ENCODE measurements at places on chromosomes 5 and 9. TPM values are rescaled to one million over a fixed set of nuclear protein-coding genes. Genes with fewer than 3 reads are reported as not detected.

- no peaks in the 10 kb centered on the region for H3K36me3 ChIP-seq
- no peaks in the 10 kb centered on the region for H3K27me3 ChIP-seq
- no peak for DNase-seq
- H3K4me3 ChIP-seq, result no peak overlapping the region
- H3K27ac ChIP-seq, result no peak overlapping the region
These were observed 164.5 kb upstream of the PHYKPL start for GRCh38 chr5:178396796-178397720.

The ARID3C gene
- not detected for total RNA-seq

The ABO gene
- total RNA-seq, result 48.8 TPM

The LCN1 gene
- not detected for total RNA-seq

DNA sequence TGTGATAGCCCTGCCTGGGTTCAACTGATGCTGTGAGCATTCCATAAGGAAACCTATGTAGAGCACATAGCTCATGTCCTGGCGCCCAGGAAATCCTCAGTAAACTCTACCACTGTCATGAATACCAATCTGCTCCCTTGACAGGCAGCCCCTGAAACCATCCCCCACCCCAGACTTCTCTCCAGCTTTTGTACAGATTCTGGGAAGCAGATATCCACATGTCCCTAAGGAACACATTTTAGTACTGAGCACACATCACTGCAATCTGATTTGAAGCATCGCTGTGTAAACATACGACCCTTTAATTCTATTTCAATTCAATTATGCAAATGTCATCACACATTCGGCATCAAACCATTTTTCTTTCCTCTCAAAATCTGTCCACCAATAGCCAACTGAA, 89.5 kb upstream of the FSTL4 start:
- H3K36me3 ChIP-seq, result no peaks in the 10 kb centered on the region
- H3K27ac ChIP-seq, result no peak overlapping the region
- DNase-seq, result no peak
- H3K4me1 ChIP-seq, result no peaks in the 10 kb centered on the region

- H3K4me1 ChIP-seq, result peaks cover 35% of the 10 kb centered on the region
- no peaks in the 10 kb centered on the region for H3K36me3 ChIP-seq
- no peak overlapping the region for H3K4me3 ChIP-seq
These were observed 67.0 kb downstream of the ZNF366 start for GRCh38 chr5:72440207-72440638.

GRCh38 chr9:122202111-122202510, 26.6 kb downstream of the LHX6 start:
- no peaks in the 10 kb centered on the region for H3K36me3 ChIP-seq
- no peak for DNase-seq
- H3K27me3 ChIP-seq, result no peaks in the 10 kb centered on the region
- H3K27ac ChIP-seq, result no peak overlapping the region
- H3K4me3 ChIP-seq, result no peak overlapping the region
- no peaks in the 10 kb centered on the region for H3K4me1 ChIP-seq

DNA sequence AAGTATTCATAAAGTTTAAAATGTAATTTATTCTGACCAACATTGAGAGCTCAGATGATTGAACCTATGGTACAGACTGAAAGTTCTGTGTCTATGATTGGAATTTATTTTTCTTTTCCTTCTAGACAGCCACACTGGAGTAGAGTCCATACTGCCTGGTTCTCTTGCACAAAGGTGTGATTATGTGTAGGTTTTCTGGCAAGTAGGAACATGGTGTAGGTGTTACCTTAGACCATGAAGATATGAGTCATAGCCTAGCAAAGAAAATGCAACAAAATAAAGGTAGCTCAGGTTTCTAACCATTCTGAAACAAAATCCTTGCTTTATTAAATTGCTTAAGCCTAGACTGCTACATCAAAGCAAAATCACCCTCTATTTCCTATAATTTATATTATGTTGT, 143.4 kb downstream of the CDH12 start:
- H3K4me3 ChIP-seq, result no peak overlapping the region
- no peaks in the 10 kb centered on the region for H3K4me1 ChIP-seq
- DNase-seq, result no peak
- H3K27ac ChIP-seq, result no peak overlapping the region

DNA sequence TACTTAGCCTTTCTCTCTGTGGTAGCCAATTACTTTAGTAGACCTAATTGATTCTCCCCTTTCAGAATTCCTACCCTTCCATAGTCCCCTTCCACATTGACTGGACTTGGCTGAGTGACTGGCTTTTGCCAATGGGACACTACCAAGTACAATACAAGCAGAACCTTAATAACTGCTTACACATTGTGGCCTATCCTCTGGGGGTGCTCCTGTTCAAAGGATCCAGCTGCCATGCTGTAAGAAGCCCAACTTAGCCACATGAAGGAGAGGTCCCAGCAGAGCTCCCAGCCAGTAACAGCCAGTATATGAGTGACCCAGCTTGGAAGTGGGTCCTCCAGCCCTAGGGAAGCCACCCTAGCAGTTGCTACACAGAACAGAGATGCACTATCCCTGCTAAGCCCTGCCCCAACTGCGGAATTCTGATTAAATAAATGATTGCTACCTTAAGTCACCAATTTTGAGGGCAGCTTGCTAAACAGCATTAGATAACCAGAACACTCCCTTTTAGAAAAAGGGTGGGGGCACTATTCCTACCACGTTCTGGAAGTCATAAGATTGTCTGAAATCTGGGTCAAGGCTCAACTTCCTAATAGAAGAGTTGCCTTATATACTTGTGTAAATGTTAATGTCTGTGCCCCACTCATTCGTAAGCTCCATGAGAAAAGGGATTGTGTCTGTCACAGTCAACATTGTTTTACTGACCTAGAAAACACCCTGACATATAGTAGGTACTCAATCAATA, 11.1 kb upstream of the APTX start:
- no peak for DNase-seq
- no peak overlapping the region for H3K4me3 ChIP-seq
- no peaks in the 10 kb centered on the region for H3K27me3 ChIP-seq
- H3K36me3 ChIP-seq, result peaks cover 6% of the 10 kb centered on the region
- no peak overlapping the region for H3K27ac ChIP-seq
- H3K4me1 ChIP-seq, result no peaks in the 10 kb centered on the region

The PRDM9 gene
- total RNA-seq, result not detected

DNA sequence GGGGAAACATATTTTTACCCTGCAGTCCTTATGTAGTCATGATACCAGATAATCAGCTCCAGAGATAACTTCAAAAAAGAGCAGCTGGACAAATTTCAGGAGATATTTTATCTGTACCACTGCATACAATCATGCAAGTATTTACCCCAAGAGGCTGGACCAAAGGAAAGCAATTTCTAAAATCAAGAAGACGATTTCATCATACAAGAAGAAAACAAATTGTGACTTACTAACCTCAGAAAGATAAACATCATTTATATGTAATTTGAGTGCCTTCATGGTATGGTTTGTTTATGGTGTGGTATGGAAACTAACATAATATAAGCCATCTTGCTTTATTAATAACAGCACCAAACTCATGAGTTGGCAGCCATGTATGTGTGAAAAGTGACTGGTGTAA, 603.6 kb downstream of the PSAT1 start:
- H3K4me1 ChIP-seq, result no peaks in the 10 kb centered on the region
- no peak overlapping the region for H3K4me3 ChIP-seq
- DNase-seq, result no peak
- H3K36me3 ChIP-seq, result no peaks in the 10 kb centered on the region

GRCh38 chr5:66246608-66247007, 102.5 kb downstream of the SREK1 start:
- DNase-seq, result no peak
- H3K27me3 ChIP-seq, result no peaks in the 10 kb centered on the region
- H3K4me3 ChIP-seq, result no peak overlapping the region
- H3K36me3 ChIP-seq, result no peaks in the 10 kb centered on the region

- H3K4me3 ChIP-seq, result no peak overlapping the region
- no peak for DNase-seq
These were observed 45.3 kb upstream of the ACTBL2 start for GRCh38 chr5:57527870-57528269.

DNA sequence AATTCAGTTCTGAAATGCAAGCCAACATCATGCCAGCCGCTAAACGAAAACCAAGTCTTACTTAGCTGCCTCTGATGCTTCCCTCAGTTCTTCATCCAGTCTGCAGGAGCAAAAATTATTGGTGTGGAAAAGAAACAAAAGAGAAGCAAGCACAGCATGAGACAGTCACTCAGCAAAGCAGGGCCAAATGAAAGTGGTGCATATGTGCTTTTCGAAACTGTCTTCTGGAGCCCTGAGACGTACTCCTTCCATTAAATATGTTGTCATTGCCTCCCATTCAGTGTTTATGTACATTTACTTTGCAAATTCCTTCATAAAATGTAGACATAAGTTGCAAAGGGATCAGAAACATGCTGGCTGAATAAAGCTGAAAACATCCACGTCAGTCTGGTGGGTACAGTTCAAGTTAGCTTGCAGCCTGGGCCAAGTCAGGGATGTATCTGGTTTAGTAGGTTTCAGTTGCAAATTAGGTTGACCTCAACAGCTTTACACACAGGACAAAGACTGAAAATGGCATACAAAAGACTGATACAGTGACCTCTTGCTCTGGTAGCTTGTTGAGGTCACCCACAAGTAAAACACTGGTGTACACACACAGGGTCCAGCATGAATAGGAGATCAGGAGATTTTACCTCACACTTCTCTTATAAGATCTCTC, 139.7 kb upstream of the PCA3 start:
- H3K4me1 ChIP-seq, result peaks cover 4% of the 10 kb centered on the region
- no peak overlapping the region for H3K27ac ChIP-seq
- H3K4me3 ChIP-seq, result no peak overlapping the region
- DNase-seq, result no peak
- H3K36me3 ChIP-seq, result no peaks in the 10 kb centered on the region

- H3K36me3 ChIP-seq, result no peaks in the 10 kb centered on the region
- DNase-seq, result no peak
- no peak overlapping the region for H3K4me3 ChIP-seq
- H3K4me1 ChIP-seq, result no peaks in the 10 kb centered on the region
- H3K27ac ChIP-seq, result no peak overlapping the region
- no peaks in the 10 kb centered on the region for H3K27me3 ChIP-seq
These were observed 141.3 kb upstream of the LPAR1 start for GRCh38 chr9:111179577-111179976.

DNA sequence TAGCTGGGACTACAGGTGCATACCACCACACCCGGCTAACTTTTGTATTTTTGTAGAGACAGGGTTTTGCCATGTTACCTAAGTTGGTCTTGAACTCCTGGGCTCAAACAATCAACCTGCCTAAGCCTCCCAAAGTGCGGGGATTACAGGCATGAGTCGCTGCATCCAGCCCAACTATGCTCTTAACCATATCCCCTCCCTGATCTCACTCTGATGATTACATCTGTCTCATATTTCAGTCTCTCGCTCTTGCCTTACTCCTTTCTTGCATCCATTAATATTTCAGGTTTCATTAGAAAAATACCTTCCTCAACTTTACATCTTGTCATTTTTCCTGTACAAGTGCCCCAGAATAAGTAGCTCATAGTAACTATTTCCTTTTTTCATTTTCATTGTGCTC, 61.0 kb upstream of the BASP1 start:
- no peaks in the 10 kb centered on the region for H3K36me3 ChIP-seq
- no peaks in the 10 kb centered on the region for H3K27me3 ChIP-seq
- H3K4me1 ChIP-seq, result peaks cover 10% of the 10 kb centered on the region
- DNase-seq, result no peak
- H3K4me3 ChIP-seq, result no peak overlapping the region

The SLC1A3 gene
- total RNA-seq, result 16.2 TPM

DNA sequence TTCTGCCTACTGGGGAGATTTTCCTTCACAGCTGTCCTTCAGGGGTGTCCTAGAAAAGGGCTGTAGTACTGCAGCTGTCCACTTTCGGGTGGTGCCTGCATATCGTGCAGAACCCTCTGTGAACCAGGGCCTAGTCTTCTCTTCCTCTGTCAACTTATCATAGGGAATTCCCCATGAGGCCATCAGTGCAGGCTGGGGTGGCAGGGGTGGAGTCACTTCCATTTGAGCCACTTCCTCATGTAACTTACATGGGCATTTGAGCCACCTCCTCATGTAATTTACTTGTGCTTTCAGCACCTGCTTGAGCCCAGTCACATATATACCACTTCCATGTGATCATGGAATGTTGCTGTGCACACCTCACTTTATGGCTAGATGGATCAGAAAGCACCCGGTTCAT, 742.0 kb upstream of the RGMB start:
- H3K27ac ChIP-seq, result no peak overlapping the region
- H3K4me3 ChIP-seq, result no peak overlapping the region
- H3K36me3 ChIP-seq, result no peaks in the 10 kb centered on the region
- H3K27me3 ChIP-seq, result no peaks in the 10 kb centered on the region
- H3K4me1 ChIP-seq, result no peaks in the 10 kb centered on the region

GRCh38 chr5:17364987-17365810, 132.8 kb upstream of the TAF11L2 start:
- H3K36me3 ChIP-seq, result no peaks in the 10 kb centered on the region
- H3K27me3 ChIP-seq, result no peaks in the 10 kb centered on the region
- no peaks in the 10 kb centered on the region for H3K4me1 ChIP-seq
- H3K27ac ChIP-seq, result no peak overlapping the region

The ANKH gene
- 10.0 TPM for total RNA-seq

The PCA3 gene
- total RNA-seq, result not detected

The HRCT1 gene
- 4.6 TPM for total RNA-seq

DNA sequence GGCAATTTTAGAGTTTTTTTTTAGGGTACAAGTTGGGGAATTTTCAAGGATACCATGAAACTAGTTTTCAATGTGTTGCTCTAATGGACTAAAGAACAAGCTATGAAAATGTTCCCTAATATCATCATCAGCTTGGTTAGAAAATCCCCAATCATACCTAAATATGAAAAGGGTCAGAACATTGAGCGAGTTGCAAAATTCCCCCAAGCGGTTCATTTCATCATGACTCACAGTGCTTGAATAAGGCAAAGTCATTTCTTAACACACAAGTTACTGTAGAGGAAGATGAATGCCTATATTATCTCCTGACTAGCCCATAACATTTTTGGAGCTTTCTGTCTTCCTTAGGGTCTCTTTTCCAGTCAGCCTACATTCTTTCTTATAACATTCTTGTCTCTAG, 62.7 kb downstream of the ST8SIA4 start:
- H3K27me3 ChIP-seq, result no peaks in the 10 kb centered on the region
- H3K27ac ChIP-seq, result no peak overlapping the region
- DNase-seq, result no peak
- H3K36me3 ChIP-seq, result no peaks in the 10 kb centered on the region

- no peaks in the 10 kb centered on the region for H3K36me3 ChIP-seq
- H3K4me1 ChIP-seq, result peaks cover 23% of the 10 kb centered on the region
- H3K27me3 ChIP-seq, result no peaks in the 10 kb centered on the region
- H3K4me3 ChIP-seq, result no peak overlapping the region
- DNase-seq, result no peak
- no peak overlapping the region for H3K27ac ChIP-seq
These were observed 58.1 kb downstream of the ZNF474 start for GRCh38 chr5:122187426-122187825.

DNA sequence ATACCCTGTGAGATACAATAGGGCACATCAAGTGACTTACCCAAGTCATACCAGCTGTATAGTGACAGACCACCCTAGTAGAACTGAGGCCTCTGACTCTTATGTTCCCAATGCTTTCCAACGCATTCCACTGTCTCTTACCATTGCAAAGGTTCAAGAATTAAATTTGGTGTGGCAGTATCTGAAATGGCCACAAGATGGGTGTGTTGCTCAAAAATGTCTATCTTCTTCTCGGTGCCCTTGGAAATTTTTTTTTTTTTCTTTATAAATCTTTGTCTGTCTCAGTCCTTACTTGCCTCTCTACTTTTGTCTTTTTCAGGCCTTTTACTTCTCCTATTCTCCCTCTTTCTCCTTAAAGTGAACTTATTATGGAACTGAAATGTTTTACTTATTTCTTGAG, 48.4 kb downstream of the GPR21 start:
- DNase-seq, result no peak
- no peak overlapping the region for H3K4me3 ChIP-seq
- peaks cover 98% of the 10 kb centered on the region for H3K36me3 ChIP-seq
